Activated T-helper 2 cell treated with anti-CD3 and anti-CD28 coated beads, Interferon-gamma antibody, Interleukin-2, Interleukin-4, amounts not matched to agents 10 μg/mL and 5 μg/mL and 100 μg/mL, durations not matched to agents 14 hours and 24 hours and 36 hours (primary cell): ENCODE measurements at places on chromosomes 2 and 18. TPM values are rescaled to one million over a fixed set of nuclear protein-coding genes. Genes with fewer than 3 reads are reported as not detected.

DNA sequence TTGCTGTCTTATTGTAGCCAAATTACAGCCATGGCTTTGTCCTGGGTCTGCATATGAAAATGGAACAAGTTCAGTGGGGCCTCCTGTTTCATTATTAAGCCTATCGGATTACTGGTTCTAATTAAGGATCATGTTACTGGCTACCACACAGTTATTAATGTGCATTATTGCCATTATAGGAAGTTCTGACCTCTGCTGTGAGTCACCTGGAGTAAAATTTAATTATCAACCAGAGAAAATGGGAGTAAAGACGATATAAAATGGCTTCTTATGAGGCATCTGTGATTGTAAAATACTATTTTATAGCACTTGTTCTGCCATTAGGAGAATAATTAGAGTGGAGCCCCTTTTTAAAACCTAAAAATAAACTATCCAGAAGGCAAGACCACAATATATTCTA lies 143.3 kb upstream of the ITGB6 start:
- H3K36me3 ChIP-seq: peaks cover 7% of the 10 kb centered on the region
- no peak for DNase-seq
- H3K4me3 ChIP-seq: no peak overlapping the region
- no peak overlapping the region for H3K27ac ChIP-seq

- H3K27ac ChIP-seq: peak overlapping the region; percentile 99
- no peaks in the 10 kb centered on the region for H3K27me3 ChIP-seq
- H3K4me3 ChIP-seq: peak overlapping the region; percentile 78
- H3K36me3 ChIP-seq: peaks cover 69% of the 10 kb centered on the region
- peaks cover 48% of the 10 kb centered on the region for H3K4me1 ChIP-seq
Measured at GRCh38 chr2:70084973-70085710, 2.1 kb upstream of the PCBP1 start.

GRCh38 chr2:131056204-131056931 lies 36.9 kb downstream of the FAM168B start:
- peaks cover 76% of the 10 kb centered on the region for H3K36me3 ChIP-seq
- peaks cover 2% of the 10 kb centered on the region for H3K4me1 ChIP-seq
- no peak overlapping the region for H3K27ac ChIP-seq
- no peak for DNase-seq
- no peak overlapping the region for H3K4me3 ChIP-seq
- H3K27me3 ChIP-seq: no peaks in the 10 kb centered on the region

DNA sequence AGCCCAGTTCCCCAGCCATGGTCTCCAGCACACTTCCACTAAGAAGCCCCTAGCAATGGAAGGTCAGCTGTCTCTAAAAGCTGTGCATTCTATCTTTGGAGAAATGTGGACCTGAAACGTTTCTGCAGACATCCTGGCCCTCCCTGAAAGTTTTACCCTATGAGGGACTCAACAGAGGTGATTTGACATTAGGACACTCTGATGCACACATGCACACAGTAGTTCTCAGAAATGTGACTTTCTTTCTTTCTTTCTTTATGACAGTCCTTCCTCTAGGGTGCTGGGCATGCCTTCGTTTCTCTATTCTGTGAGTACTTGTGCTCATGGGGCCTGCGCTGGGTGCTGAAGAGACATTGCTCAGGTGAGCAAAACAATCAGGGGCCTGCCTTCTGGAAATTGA lies 857.3 kb downstream of the RNF144A start:
- H3K4me1 ChIP-seq: peaks cover 60% of the 10 kb centered on the region
- peak overlapping the region; percentile 58 for H3K4me3 ChIP-seq
- peak overlapping the region; percentile 91 for H3K27ac ChIP-seq
- no peak for DNase-seq
- peaks cover 24% of the 10 kb centered on the region for H3K36me3 ChIP-seq
- H3K27me3 ChIP-seq: no peaks in the 10 kb centered on the region

DNA sequence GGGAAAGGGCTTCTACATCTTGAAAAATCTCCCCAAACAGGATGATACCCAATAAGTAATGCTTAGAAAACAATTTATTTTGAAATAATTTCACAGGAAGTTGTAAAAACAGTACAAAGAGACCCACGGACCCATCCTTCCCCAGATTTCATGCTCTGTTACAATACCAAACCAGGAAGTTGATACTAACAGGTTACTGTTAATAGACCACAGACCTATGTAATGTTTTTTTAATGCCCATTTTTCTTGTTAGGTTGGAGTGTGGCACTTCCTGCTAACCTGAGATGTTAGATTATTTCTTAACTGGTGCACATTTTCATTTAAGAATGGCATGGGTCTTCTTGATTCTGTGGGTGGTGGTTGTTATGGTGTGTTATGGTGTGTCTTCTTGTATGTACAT lies 21.4 kb upstream of the MGAT5 start:
- no peak overlapping the region for H3K4me3 ChIP-seq
- no peak for DNase-seq
- peaks cover 23% of the 10 kb centered on the region for H3K27me3 ChIP-seq
- peak overlapping the region; percentile 10 for H3K27ac ChIP-seq

GRCh38 chr18:32362484-32362883 lies 108.2 kb downstream of the GAREM1 start:
- no peak overlapping the region for H3K4me3 ChIP-seq
- no peaks in the 10 kb centered on the region for H3K36me3 ChIP-seq
- peaks cover 5% of the 10 kb centered on the region for H3K27me3 ChIP-seq
- no peak for DNase-seq
- H3K27ac ChIP-seq: no peak overlapping the region
- no peaks in the 10 kb centered on the region for H3K4me1 ChIP-seq

Gene RTTN
- 21.0 and 25.2 TPM in 2 replicates for total RNA-seq

Gene MRPL33
- total RNA-seq: 57.7 and 58.9 TPM in 2 replicates

GRCh38 chr2:125092276-125093009 lies 1067.4 kb downstream of the CNTNAP5 start:
- H3K27me3 ChIP-seq: no peaks in the 10 kb centered on the region
- H3K36me3 ChIP-seq: no peaks in the 10 kb centered on the region
- no peaks in the 10 kb centered on the region for H3K4me1 ChIP-seq
- H3K27ac ChIP-seq: no peak overlapping the region
- H3K4me3 ChIP-seq: no peak overlapping the region

GRCh38 chr18:39062426-39062825 lies 1496.8 kb upstream of the CELF4 start:
- H3K27me3 ChIP-seq: no peaks in the 10 kb centered on the region
- no peak overlapping the region for H3K4me3 ChIP-seq
- H3K4me1 ChIP-seq: no peaks in the 10 kb centered on the region

Gene FOXD4L1
- total RNA-seq: 0.14 and 0.30 TPM in 2 replicates

- DNase-seq: no peak
- H3K27me3 ChIP-seq: peaks cover 15% of the 10 kb centered on the region
- H3K36me3 ChIP-seq: no peaks in the 10 kb centered on the region
- H3K27ac ChIP-seq: no peak overlapping the region
Measured at GRCh38 chr2:46667945-46668344, 188.6 kb downstream of the TMEM247 start.

GRCh38 chr2:85961754-85962153 lies 73.0 kb upstream of the ST3GAL5 start:
- peaks cover 8% of the 10 kb centered on the region for H3K36me3 ChIP-seq
- no peak for DNase-seq
- H3K4me3 ChIP-seq: no peak overlapping the region
- peaks cover 7% of the 10 kb centered on the region for H3K27me3 ChIP-seq

GRCh38 chr2:42443718-42444399 lies 49.9 kb downstream of the KCNG3 start:
- no peak overlapping the region for H3K27ac ChIP-seq
- H3K36me3 ChIP-seq: no peaks in the 10 kb centered on the region
- peaks cover 23% of the 10 kb centered on the region for H3K27me3 ChIP-seq
- no peak overlapping the region for H3K4me3 ChIP-seq
- no peak for DNase-seq

GRCh38 chr2:126776692-126777619 lies 121.0 kb downstream of the GYPC start:
- peak overlapping the region; percentile 47 for H3K27ac ChIP-seq
- no peaks in the 10 kb centered on the region for H3K36me3 ChIP-seq
- H3K4me3 ChIP-seq: peak overlapping the region; percentile 87
- H3K4me1 ChIP-seq: peaks cover 6% of the 10 kb centered on the region
- DNase-seq: peak; percentile 71
- H3K27me3 ChIP-seq: peaks cover 24% of the 10 kb centered on the region

GRCh38 chr18:56988022-56988421 lies 158.9 kb upstream of the BOD1L2 start:
- peaks cover 10% of the 10 kb centered on the region for H3K4me1 ChIP-seq
- peaks cover 3% of the 10 kb centered on the region for H3K36me3 ChIP-seq
- DNase-seq: no peak
- H3K27me3 ChIP-seq: no peaks in the 10 kb centered on the region

Gene UGT1A3
- not detected in 2 replicates for total RNA-seq

Gene CRYGC
- total RNA-seq: not detected in 2 replicates

- no peaks in the 10 kb centered on the region for H3K27me3 ChIP-seq
- H3K36me3 ChIP-seq: no peaks in the 10 kb centered on the region
- H3K4me1 ChIP-seq: peaks cover 8% of the 10 kb centered on the region
- DNase-seq: no peak
Measured at GRCh38 chr2:20506201-20506685, 59.4 kb downstream of the RHOB start.

Gene GRB14
- not detected in 2 replicates for total RNA-seq

- H3K4me3 ChIP-seq: no peak overlapping the region
- DNase-seq: no peak
Measured at GRCh38 chr2:128380961-128381938, 62.6 kb upstream of the HS6ST1 start.

Gene IL37
- not detected in 2 replicates for total RNA-seq

DNA sequence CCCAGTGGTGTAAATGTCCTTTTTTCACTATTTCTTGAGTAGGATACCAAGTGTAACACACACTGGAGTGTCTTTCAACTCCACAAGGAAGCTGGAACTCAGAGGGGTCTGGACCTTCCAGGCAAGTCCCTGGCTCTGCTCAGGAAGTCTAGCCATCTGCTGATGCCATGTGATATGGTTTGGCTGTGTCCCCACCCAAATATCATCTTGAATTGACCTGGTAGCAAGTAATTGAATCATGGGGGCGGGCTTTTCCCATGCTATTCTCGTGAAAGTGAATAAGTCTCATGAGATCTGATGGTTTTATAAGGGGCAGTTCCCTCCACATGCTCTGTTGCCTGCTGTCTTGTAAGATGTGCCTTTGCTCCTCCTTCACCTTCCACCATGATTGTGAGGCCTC lies 99.4 kb upstream of the CDC42EP3 start:
- H3K4me1 ChIP-seq: peaks cover 6% of the 10 kb centered on the region
- no peak overlapping the region for H3K4me3 ChIP-seq
- no peaks in the 10 kb centered on the region for H3K36me3 ChIP-seq
- no peak overlapping the region for H3K27ac ChIP-seq
- peaks cover 2% of the 10 kb centered on the region for H3K27me3 ChIP-seq

DNA sequence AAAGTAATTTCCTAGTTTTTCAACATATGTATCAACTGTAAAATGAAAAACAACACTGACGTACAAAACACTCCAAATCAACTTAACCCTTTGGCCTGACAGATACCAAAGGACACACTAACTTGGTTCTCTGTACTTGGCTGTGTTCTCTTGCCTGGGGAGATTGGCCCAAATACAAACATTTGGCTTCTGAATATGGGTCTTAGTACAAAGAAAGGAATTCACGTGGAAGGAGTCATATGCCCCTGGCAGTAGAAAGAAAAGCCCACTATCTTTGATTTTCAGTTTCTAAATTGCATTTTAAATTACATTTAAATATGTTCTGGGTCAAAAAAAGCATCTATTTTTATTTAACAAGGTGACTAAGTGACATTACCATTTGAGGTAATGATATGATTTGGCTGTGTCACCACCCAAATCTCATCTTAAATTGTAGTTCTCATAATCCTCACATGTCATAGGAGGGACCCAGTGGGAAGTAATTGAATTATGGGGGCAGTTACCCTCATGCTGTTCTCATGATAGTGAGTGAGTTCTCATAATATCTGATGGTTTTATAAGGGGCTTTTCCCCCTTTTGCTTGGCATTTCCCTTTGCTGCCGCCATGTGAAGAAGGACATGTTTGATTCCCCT lies 153.6 kb upstream of the CCDC195 start:
- no peaks in the 10 kb centered on the region for H3K4me1 ChIP-seq
- no peak overlapping the region for H3K27ac ChIP-seq
- H3K27me3 ChIP-seq: no peaks in the 10 kb centered on the region
- DNase-seq: no peak
- peaks cover 94% of the 10 kb centered on the region for H3K36me3 ChIP-seq
- no peak overlapping the region for H3K4me3 ChIP-seq

- DNase-seq: no peak
- H3K36me3 ChIP-seq: no peaks in the 10 kb centered on the region
- no peak overlapping the region for H3K4me3 ChIP-seq
- H3K27me3 ChIP-seq: peaks cover 14% of the 10 kb centered on the region
Measured at GRCh38 chr2:69201259-69201658, 185.8 kb downstream of the GFPT1 start.

DNA sequence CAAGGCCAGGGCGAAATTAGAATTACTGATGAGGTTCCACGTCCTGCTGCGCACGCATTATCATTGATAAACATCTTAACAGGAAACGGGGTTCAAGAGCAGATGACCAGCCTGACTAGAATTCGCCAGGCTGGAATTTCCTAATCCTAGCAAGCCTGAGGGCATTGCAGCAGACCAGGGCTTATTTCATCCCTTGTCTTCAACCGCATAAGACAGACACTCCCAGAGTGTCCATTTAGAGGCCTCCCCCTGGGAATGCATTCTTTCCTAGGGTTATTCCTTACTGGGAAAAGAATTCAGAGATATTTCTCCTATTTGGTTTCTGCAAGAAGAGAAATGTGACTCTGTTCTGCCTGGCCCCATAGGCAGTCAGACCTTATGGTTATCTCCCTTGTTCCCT lies 486.8 kb downstream of the DPP10 start:
- DNase-seq: no peak
- H3K36me3 ChIP-seq: no peaks in the 10 kb centered on the region
- no peak overlapping the region for H3K27ac ChIP-seq
- H3K27me3 ChIP-seq: no peaks in the 10 kb centered on the region

DNA sequence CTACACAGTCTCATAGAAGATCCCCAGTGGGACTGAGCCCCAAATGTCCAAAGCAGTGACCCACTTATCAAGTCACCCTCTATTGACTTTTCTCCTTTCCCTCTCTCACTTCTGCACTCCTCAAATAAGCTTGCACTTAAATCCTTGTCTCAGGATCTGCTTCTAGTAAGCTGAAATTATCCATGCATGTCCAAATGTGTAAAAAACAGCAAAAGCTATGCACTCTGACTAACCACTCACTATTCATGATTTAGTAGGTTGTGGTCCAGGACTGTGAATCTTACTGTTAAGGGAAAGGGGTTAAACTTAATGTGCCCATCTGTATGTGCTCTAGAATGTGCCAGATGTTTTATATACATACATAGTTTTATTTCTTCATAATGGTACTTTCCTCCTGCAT lies 115.4 kb downstream of the SCG2 start:
- no peaks in the 10 kb centered on the region for H3K36me3 ChIP-seq
- DNase-seq: no peak

DNA sequence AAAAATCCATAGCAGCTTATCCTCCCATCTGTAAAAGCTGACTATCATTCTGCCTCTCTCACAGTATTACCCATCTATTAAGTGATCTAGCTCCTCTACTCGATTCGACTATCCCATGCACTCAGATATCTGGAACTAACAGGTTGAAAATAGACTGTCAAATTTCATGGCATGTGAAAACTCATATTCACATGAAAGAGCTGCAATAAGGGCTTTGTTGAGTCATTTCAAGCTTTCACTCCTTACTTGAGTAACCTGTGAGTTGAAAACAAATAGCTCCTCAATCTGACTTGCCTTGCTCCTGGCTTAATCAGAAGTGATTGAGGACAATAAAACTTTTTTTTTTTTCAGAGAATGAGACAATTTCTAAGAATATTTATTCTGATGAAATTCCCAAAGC lies 192.4 kb upstream of the ERBB4 start:
- peaks cover 1% of the 10 kb centered on the region for H3K27me3 ChIP-seq
- H3K36me3 ChIP-seq: no peaks in the 10 kb centered on the region
- H3K27ac ChIP-seq: no peak overlapping the region
- H3K4me3 ChIP-seq: no peak overlapping the region
